ENCODE measurements at places on chromosomes 4 and X. TPM values are rescaled to one million over a fixed set of nuclear protein-coding genes. Genes with fewer than 3 reads are reported as not detected.

The GLRB gene
- 6.5 TPM for total RNA-seq

The AADAT gene
- 8.9 TPM for total RNA-seq

- peak overlapping the region; percentile 37 for H3K4me3 ChIP-seq
- H3K4me1 ChIP-seq, result peaks cover 21% of the 10 kb centered on the region
- peak; percentile 92 for DNase-seq
- H3K27me3 ChIP-seq, result no peaks in the 10 kb centered on the region
- no peaks in the 10 kb centered on the region for H3K36me3 ChIP-seq
Observed at GRCh38 chr4:184805462-184806228, 20.1 kb downstream of the ACSL1 start.

The CDX4 gene
- not detected for total RNA-seq

DNA sequence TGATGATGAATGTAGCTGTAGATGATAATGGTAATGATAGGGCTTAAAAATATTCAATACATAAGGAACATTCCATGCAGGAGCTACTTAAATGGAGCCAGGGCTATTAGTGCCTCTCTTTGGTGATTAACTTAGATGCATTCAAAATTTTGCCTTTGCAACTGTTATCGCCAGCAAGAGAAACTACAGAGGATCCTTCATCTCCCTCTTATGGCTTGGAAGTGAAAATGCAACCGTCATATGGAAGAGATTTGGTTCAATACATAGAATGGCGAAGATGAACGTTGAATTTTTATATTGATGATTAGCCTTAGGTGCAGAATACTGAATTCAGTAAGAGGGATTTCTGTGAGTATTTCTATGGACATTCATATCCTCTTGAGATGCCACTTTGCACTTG is 134.5 kb upstream of the NLGN4X start:
- no peaks in the 10 kb centered on the region for H3K36me3 ChIP-seq
- H3K4me3 ChIP-seq, result no peak overlapping the region
- H3K4me1 ChIP-seq, result no peaks in the 10 kb centered on the region
- no peaks in the 10 kb centered on the region for H3K27me3 ChIP-seq
- no peak overlapping the region for H3K27ac ChIP-seq

The MBNL3 gene
- 22.9 TPM for total RNA-seq

- H3K36me3 ChIP-seq, result no peaks in the 10 kb centered on the region
- H3K27me3 ChIP-seq, result no peaks in the 10 kb centered on the region
- H3K4me1 ChIP-seq, result no peaks in the 10 kb centered on the region
- no peak overlapping the region for H3K4me3 ChIP-seq
- H3K27ac ChIP-seq, result no peak overlapping the region
Observed at GRCh38 chr4:98179951-98180350, 36.7 kb upstream of the STPG2 start.

- no peak overlapping the region for H3K27ac ChIP-seq
- H3K4me3 ChIP-seq, result no peak overlapping the region
- no peak for DNase-seq
- no peaks in the 10 kb centered on the region for H3K4me1 ChIP-seq
- H3K36me3 ChIP-seq, result no peaks in the 10 kb centered on the region
- H3K27me3 ChIP-seq, result no peaks in the 10 kb centered on the region
Observed at GRCh38 chrX:133922390-133922771, 63.0 kb downstream of the GPC3 start.

The NIPAL1 gene
- total RNA-seq, result 2.0 TPM

The MXRA5 gene
- total RNA-seq, result 8.9 TPM

DNA sequence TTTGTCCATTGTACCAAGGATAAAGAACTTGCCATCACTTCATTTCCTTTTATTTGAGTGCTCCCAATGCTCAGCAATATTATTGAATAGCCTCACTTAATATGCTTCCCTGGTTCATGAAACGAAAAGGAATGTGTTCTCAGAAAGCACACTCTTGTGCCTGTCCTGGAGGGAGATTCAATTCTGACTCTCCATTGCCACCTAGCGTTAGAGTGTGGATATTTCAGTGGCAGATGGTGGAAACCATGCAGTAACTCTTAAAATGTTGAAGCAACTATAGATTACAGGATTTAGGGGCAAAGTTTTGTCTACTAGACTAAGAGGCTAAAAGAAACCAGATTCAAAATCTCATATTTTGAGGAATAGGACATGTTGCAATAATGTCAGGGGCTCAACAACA is 36.0 kb downstream of the GAB3 start:
- peaks cover 5% of the 10 kb centered on the region for H3K36me3 ChIP-seq
- no peaks in the 10 kb centered on the region for H3K27me3 ChIP-seq
- no peak overlapping the region for H3K4me3 ChIP-seq

- DNase-seq, result peak; percentile 58
- H3K36me3 ChIP-seq, result no peaks in the 10 kb centered on the region
- no peaks in the 10 kb centered on the region for H3K4me1 ChIP-seq
- H3K27ac ChIP-seq, result no peak overlapping the region
- no peak overlapping the region for H3K4me3 ChIP-seq
Observed at GRCh38 chrX:119273420-119274192, 37.5 kb downstream of the PGRMC1 start.
